ENCODE measurements at places on chromosomes 5 and 9.

DNA sequence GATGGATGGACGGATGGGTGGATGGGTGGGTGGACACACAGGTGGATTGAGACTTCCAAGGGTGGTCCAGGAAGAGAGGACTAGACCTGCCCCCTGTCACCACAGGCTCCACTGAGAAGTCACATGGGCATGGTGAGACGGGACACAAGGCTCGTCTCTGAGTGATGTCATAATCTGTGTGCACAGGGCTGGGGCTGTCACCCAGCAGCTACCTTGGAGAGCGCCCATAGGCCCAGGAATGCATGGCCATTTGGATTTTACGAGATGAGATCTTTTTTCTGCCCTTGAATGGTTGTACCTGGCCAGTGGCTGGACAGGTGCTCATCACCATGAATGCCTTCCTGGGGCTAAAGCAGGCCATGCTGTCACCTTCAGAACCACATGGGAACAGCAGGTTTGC lies 3.1 kb downstream of the OLFM1 start:
- no peak for DNase-seq

- DNase-seq = no peak
Observed at GRCh38 chr5:150901446-150901845, 3.3 kb downstream of the ZNF300 start.

- DNase-seq = no peak
Observed at GRCh38 chr5:15074651-15075050, 203.1 kb upstream of the ANKH start.

DNA sequence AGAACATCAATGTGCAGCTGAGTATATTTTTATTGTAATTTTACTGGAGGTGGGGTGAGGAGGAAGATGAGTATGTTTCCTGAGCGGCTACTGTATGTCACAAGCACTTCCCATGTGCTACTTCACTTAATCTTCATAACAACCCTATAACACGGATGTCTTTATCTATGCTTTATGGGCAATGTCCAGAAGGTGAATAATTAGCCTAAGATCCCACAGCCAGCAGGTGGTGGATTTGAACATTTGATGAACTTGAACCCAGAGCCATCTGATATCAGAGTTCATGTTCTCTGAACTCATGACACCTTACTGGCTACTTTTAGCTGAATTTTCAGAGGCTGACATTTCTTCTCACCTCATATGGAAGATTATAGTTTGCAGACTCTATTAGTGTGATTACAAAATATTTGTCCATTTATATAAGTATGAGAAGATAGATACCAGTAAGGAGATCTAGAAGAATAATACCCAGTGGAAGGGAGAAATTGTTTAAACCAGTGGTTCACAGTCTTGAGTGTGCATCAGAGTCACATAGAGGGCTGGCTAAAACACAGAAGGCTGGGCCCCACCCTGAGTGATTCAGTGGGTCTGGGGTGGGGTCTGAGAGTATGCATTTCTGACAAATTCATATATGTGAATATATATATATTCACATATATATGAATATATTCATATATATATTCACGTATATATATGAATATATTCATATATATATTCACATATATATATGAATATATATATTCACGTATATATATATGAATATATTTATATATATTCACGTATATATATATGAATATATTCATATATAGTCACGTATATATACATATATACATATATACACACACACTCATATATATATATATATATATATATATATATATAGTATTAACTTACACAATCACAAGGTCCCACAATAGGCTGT lies 164.4 kb upstream of the NR3C1 start:
- no peak for DNase-seq

DNA sequence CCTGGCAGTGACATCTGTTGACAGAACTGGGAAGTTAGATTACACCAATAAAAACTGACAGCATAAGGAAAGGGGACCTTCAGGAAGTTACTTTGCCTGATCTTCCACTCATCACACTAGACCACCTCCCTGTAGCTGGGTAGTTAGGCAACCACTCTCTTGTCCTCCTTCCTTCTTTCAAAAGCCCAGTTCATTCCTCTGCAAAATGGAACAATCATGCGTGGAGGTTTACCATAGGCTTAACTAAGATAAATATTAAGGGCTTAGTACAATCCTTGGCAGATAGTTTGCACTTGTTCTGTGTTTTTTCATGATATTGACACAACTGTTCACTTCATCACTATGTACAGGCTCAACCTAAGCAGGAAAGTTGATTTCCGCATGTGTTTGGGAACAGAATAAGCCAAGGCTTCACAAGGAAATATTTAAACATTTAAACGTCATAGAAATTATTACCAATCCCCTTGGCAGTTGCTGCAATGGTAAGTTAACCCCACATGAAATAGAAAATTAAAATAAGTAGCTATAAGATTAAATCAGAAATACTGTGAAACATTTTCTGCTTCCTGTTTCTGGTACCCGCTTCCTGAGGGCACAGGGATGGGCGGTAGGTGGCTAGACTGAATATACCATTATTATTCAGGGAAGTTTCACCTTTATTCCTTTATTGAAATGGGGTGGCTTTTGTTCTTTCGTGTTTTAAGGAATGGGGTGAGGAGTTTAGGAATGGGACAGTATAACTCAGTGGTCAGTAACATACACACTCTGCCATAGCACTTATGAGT lies 9.9 kb upstream of the PTGER4 start:
- no peak for DNase-seq

GRCh38 chr5:124650951-124651662 lies 95.3 kb downstream of the ZNF608 start:
- DNase-seq = no peak

GRCh38 chr9:124197177-124198095 lies 60.3 kb upstream of the NEK6 start:
- DNase-seq = no peak

- DNase-seq = no peak
Observed at GRCh38 chr9:76537150-76537646, 78.2 kb downstream of the GCNT1 start.

- no peak for DNase-seq
Observed at GRCh38 chr5:101605700-101606099, 690.4 kb downstream of the SLCO4C1 start.

GRCh38 chr5:126359884-126360283 lies 63.3 kb upstream of the GRAMD2B start:
- no peak for DNase-seq

DNA sequence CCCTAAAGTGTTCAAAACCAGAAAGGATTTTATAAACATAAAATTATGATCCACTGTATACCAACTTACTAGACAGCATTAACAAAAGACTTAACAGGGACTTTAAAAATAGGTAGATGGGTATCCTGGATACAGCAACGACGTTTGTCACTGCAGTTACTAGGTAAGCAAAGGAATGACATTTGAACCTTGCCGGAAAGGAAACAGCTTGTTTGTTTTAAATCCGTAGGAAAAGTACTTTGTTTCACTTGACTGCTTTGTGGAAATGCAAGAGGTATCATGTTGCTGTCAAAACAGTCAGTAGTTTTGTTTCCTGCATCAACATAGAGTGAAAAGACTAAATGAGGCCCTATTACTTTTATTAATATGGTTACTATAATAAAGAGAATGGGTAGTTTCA lies 122.9 kb downstream of the CDC42SE2 start:
- no peak for DNase-seq

GRCh38 chr9:74846766-74847165 lies 41.0 kb downstream of the TRPM6 start:
- DNase-seq = no peak

DNA sequence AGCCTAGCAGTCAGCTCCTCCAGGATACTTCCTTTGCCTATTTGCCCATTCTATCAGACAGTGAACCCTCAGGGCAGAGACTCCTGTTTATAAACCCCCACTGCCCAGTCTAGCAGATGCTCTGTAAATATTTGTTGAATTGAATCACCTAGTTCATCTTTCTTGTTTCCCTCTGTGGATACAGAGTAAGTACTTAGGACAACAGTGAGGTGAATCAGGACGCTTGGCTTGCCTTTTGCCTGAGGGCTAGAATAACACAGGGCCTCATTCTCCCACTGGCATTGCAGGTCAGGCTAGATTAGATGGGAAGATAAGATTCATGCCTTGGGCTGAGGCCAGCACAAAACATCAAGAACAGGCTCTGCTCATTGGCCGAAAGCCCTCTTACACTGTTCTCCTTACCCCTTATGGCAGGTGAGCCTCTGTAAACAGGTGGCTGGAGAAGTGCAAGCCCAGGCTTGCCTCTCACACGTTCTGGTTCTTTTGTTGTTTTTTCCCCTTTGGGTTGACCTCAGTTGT lies 22.2 kb downstream of the TNFSF8 start:
- no peak for DNase-seq

- no peak for DNase-seq
Observed at GRCh38 chr9:97561501-97561900, 60.0 kb downstream of the TMOD1 start.

DNA sequence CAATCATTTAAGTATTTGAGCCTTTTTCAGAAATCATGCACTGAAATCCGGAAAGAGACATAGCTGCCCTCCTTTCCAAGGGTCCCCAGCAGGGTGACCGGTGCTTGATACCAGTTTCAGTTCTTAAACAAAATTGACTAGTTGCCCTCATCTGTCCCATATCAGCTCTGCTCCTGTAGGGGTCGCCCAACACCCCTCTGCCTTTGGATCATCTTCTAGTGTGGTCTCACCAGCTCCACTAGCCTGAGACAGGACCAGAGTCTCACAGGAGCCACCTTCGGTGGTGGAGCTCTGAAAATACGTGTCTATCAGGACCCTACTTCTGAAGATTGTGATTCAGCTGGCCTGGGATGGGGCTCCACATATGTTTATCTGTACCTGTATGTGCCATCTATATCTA lies 428.2 kb downstream of the ENC1 start:
- no peak for DNase-seq

DNA sequence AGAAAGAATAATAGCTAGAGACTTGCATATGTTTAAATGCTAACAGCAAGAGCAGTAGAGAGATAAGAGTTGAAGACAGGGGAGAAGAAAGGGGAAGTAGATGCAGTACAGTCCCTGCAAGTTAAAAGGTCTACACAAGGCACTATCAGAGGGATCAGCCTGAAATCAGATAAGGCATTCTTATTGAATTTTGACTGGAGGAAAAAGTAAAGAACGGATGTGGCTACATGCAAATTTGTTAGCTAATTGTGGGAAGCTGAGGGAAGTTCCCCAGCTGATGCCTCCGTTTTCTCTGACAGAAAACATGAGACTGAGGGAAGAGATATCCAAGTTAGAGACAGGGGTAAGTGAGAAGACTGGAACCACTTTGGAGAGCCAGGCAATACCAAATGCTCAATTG lies 12.9 kb upstream of the RHOBTB3 start:
- no peak for DNase-seq

- no peak for DNase-seq
Observed at GRCh38 chr5:144092508-144092907, 78.0 kb downstream of the YIPF5 start.

DNA sequence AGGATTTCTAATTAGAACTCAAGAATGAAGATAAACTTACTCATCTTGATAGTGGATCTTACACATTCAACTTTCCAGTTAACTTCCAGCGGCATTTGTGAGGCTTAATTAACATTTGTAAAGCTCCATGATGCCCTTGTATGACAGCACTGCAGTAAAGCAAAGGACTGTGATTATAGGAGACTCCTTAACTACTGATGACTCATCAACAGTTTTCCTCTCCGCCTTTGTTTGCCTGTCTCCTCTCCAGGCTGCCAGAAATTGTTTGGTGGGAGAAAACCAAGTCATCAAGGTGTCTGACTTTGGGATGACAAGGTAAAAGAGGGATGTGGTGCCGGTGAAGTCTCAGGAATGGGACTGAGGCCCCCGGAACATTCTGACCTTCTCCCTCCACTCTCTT lies 20.4 kb upstream of the CYFIP2 start:
- DNase-seq = no peak

- no peak for DNase-seq
Observed at GRCh38 chr9:33823801-33824200, 6.8 kb downstream of the UBE2R2 start.

GRCh38 chr9:108191065-108191464 lies 664.7 kb downstream of the ACTL7B start:
- DNase-seq = no peak

DNA sequence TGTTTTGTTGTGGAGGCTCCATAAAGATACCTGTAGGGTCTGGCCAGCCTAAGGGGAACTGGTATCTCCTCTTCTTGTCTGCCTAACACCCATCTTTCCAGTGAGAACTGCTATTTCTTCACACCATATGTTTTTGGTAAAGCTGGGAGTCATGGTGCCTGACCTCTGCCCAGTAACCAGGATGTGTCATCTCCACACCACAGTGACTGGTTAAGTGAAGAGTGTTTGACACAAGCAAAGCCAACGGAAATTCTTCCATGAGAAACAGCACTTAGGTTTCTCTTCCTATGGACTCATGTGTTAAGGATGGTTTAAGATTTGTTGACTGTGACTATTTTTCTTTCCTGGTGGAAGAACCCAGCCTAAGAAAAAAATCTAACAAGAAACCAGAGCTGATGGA lies 111.5 kb downstream of the HTR4 start:
- no peak for DNase-seq

DNA sequence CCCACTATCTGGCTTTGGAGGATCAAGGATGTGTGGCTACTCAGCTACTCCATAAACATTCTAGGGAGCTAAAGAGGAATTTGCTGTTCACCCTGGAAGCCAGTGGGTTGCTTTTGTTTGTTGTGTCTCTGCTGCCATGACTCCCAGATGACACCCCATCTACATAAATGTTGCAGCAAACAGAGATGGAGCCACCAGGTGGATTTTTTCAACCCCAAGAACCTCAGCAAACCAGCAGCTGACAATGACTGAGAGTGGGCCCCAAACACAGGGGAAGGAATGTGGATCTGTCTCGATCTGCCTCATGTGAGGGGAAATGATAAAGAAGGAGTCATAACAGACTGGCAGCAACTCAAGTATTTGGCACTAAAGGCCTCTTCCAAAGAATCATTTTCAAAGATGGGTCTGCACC lies 132.7 kb upstream of the TNC start:
- no peak for DNase-seq

DNA sequence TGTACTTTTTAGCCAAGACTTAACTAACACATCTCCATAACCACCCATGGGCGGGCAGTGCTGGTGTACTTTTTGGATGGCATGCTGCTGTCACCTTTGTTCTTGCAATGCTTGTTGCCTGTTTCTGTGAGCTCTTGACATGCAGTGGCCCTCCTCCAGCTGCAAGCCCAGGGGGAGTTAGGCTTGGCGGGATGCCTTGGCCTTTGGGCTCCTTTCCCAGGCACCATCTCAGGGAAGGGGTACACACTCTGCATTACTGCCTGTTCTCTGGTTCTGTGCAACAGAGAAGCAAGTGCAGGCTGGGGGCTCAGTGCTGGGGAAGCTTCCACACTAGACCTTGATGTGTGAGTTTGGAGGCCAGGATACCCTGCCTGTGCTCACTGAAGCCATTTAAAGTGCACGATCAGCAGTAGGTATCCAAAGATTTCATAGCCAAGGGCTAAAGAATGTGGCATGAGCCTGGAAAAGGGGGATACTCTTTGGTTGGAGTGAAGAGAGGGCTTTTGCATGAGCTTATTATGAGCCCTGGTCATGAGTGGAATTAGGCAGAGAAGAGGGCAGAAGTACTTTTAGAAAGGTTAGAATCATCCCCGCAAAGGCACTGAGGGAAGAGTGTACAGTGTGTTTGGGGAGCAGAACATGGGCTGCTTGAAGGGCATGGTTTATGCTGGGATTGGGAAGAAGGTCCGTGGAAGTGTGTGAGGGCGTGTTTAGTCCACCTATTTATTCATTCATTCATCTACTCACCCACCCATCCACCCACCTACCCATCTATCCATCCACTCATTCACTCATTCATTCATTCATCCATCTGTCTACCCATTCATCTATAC lies 22.5 kb downstream of the PSAT1 start:
- no peak for DNase-seq

- no peak for DNase-seq
Observed at GRCh38 chr5:57566914-57567313, 84.3 kb upstream of the ACTBL2 start.

- no peak for DNase-seq
Observed at GRCh38 chr9:33620738-33621439, 96.8 kb downstream of the ANKRD18B start.
